ENCODE measurements at places on chromosomes 2 and 18.

DNA sequence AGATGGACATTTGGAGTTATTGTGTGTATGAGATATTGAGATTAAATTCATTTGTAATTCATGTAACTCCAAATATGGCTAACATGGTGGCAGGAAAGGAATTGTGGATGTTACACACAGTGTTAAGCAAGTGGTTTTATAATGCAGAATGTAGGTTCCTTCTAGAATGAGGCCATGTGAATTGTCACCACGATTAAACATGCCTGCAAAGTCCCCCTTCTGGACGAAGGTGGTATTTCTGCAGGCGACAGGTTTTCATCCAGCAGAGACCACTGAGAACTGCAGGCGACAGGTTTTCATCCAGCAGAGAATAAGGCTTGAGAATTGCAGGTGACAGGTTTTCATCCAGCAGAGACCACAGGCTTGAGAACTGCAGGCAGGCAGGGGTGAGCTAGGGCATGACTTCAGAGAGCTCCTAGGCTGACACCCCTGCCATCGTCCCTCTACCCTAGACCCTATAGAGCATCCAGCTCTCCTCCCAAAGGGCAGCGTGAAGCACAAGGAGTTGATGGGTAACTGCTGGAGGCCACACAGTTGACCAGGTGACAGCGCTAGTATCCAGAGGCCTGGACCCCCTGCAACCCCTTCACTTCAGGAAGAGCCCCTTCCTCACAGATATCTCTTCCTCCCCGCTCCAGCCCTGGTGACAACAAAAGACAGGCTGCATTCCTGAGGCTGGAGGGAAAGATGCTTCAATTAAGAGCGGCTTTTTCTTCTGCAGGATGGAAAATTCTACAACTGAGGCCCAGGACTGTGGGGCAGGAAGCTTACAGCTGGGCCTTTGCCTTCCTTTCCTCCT, 175.8 kb downstream of the LOXHD1 start:
- peak; percentile 7 for DNase-seq

GRCh38 chr18:5980721-5981120, 85.4 kb upstream of the TMEM200C start:
- no peak for DNase-seq

GRCh38 chr18:58993260-58993659, 128.6 kb downstream of the ZNF532 start:
- no peak for DNase-seq

- DNase-seq = peak; percentile 88
Observed at GRCh38 chr2:121649596-121650314, 493 bp upstream of the CLASP1 start.

DNA sequence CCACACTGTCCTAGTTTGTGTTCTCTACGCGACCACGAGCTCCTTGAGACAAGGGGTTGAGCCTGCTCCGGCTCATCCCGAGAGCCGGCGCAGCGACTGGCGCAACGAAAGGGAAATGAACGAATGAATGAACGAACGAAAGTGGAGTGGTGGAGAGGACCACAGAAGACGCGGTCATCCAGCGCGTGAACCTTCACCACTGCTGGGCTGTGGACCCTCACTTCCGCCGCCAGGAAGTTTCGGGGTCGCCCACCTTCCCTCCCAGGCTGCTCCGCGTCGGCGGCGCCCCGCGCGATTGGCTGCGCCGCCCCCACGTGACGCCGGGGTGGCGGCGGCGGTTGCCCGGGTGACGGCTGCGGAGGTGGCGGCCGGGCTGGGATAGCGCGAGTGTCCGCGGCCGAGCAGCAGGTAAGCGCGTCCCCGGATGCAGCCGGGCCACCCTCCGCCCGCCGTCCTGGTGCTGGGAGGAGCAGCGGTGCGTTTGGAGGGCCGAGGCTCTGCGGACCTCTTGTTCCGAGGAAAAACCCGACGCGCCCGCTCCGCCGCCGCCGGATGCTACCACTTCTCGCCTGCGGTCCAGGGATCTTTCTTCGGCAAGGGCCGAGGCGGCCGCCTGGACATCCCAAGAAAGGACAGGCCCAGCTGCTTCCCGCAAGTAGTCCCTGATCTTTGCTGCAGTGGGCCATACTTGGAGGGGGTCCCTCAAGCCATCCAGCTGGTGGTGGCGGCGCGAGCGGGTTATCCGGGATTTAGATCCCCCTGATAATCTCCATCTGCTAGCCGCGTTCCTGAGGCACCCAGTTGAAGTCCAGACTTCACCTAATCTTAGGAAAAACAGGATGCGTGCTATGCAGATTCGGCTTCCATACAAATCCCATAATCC, at the start of gene ARMC9:
ARMC9 (plus strand) TSS at position 341 of the 883 bp plus-strand sequence. CDS start 7,608 bp downstream, outside the sequence.
- DNase-seq = peak; percentile 45

DNA sequence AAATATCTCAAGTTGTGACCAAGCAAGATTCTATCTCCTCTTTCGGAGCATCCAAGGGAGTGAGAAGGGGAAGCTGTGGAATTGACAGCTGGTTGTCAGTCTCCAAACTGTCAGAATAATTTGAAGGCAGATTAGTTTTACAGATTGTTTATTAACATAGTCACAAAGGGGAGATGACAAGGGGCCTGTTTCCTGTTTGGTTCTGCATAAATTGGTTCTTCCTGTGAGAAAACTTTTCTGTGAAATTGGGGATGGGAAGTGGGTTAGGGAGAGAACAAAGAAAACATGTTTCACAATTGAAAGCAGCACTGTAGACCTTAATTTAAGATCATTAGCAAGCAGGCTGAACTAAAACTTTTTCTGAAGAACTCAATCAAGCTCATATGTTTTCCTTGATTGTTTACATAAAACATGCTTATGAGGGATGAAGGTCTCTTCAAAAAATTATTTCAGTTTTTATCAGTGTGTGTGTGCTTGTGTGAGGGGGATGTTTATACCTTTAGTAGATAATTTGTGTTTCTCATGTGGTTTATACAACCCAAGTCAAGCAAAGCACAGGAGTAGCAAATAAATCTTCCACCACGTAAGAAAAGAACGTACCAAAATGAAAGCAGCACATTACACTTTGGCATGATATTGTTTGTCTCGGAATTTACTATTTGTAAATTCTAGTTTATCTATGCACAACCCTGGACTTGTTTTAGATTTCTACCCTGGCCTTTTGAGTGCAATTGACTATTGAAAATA, 604.9 kb upstream of the CDH2 start:
- DNase-seq = no peak

- DNase-seq = no peak
Observed at GRCh38 chr2:36634981-36635597, 37.1 kb upstream of the FEZ2 start.
